ENCODE measurements at places on chromosomes 11 and 22.

GRCh38 chr11:121636081-121636799 lies 183.5 kb upstream of the SORL1-AS1 start:
- no peaks in the 10 kb centered on the region for H3K27me3 ChIP-seq
- H3K36me3 ChIP-seq = peaks cover 18% of the 10 kb centered on the region
- H3K4me3 ChIP-seq = no peak overlapping the region
- H3K27ac ChIP-seq = no peak overlapping the region

DNA sequence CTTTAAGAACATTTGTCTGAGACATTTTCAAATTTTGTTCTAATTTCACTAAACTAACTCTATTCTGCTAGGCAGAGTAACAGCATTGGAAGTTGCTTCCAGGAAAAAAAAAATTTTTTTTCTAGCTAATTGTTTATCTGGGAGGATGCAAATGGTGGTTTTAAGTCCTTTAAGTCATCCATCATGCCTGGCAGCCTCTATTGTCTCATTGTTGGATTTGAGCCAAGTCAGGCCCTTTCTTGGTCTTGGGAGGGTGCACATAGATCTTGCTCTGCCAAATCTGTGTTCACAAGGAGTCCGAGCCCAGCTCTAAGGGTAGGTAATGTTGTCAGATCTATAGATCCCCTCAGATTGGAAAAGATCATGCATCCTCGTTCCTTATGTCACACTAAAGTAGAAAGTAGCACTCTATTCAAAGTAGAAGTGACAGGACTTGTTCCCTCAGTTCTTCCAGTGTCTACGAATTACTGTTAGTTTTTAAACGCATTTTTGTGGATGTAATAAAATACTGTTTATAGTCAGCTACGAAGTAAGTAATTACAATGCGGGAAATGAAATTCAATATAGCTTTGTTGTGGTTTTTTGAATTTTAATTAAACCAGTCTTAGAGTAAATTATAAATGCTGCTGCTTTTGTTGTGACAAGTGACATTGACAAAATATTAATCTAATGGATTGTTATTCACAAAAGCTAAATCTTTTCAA lies 166.0 kb upstream of the RASSF10 start:
- peaks cover 20% of the 10 kb centered on the region for H3K27me3 ChIP-seq
- no peak overlapping the region for H3K27ac ChIP-seq
- peaks cover 17% of the 10 kb centered on the region for H3K4me1 ChIP-seq
- DNase-seq = no peak
- no peak overlapping the region for H3K4me3 ChIP-seq
- no peaks in the 10 kb centered on the region for H3K36me3 ChIP-seq

- no peak overlapping the region for H3K27ac ChIP-seq
- no peaks in the 10 kb centered on the region for H3K4me1 ChIP-seq
- H3K4me3 ChIP-seq = no peak overlapping the region
- peak; percentile 46 for DNase-seq
Observed at GRCh38 chr22:49305214-49305965, 522.3 kb downstream of the BRD1 start.

GRCh38 chr11:77411717-77412441 lies 62.0 kb downstream of the PAK1 start:
- peaks cover 23% of the 10 kb centered on the region for H3K36me3 ChIP-seq
- DNase-seq = peak; percentile 87
- peaks cover 47% of the 10 kb centered on the region for H3K4me1 ChIP-seq
- H3K27ac ChIP-seq = peak overlapping the region; percentile 88
- H3K27me3 ChIP-seq = no peaks in the 10 kb centered on the region

DNA sequence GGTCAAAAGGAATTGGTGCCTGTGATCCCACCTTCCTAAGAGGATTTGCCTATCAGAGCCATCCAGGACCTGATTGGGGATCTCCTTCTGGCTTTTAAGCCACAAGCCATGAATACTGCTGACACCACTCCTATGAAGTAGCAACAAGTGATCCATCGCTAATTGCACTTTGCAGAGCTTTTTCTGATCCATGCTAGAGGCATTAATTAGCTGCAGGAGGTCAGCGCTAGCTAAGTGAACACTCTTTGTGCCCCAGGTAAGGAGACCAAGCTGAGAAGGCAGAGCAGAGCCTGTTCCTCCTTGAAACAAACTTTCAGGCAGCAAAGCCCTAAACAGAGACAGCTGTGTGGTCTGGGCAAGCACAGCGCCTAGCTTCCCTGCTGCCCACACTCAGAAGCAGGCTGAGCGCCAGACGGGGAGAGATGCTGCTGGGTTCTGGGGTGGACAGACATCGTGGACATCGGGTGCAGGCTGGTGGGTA lies 122.2 kb downstream of the ABTB2 start:
- H3K4me1 ChIP-seq = peaks cover 29% of the 10 kb centered on the region
- H3K27ac ChIP-seq = no peak overlapping the region
- H3K4me3 ChIP-seq = no peak overlapping the region
- DNase-seq = no peak

DNA sequence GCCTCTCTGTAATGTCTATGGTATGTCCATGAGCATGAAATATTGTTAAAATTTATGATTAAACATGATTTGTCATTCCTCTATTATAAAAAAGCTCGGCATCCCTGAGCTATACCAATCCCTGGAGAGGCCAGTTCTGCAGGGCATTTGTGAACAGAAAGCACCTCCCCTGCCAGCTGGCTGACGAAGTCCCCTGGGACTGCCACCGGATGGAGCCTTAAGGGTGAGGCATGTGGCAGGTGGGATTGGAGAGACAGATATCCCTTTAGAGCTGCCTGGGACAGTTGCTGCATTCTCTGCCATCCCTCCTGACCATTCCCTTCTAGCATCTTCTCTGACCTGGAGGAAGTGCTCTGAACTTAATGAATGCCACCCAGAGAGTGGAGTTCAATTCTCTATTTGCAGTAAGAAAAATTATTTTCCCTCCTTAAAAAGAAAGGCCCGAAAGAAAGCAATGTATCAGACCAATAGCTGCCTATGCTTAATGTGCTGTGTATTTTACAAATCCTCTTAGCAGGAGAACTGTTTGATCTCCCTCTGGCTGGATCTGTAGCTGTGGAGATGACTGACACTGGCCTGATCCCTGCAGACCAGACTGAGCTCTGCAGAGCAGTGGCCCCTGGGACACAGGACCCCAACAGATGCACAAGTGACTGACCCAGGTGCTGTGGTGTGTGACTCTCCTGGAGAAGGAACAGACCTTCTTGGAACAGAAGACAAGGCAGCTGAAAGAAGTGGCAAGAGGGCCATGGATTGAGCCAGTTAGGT lies 219.0 kb upstream of the NAV2 start:
- H3K4me3 ChIP-seq = no peak overlapping the region
- H3K36me3 ChIP-seq = no peaks in the 10 kb centered on the region
- peaks cover 4% of the 10 kb centered on the region for H3K27me3 ChIP-seq
- DNase-seq = no peak
- H3K27ac ChIP-seq = no peak overlapping the region

GRCh38 chr11:2883979-2884815 lies 1.4 kb downstream of the CDKN1C start:
- H3K27ac ChIP-seq = no peak overlapping the region
- peaks cover 29% of the 10 kb centered on the region for H3K27me3 ChIP-seq
- H3K4me3 ChIP-seq = no peak overlapping the region
- H3K4me1 ChIP-seq = peaks cover 14% of the 10 kb centered on the region
- DNase-seq = no peak

DNA sequence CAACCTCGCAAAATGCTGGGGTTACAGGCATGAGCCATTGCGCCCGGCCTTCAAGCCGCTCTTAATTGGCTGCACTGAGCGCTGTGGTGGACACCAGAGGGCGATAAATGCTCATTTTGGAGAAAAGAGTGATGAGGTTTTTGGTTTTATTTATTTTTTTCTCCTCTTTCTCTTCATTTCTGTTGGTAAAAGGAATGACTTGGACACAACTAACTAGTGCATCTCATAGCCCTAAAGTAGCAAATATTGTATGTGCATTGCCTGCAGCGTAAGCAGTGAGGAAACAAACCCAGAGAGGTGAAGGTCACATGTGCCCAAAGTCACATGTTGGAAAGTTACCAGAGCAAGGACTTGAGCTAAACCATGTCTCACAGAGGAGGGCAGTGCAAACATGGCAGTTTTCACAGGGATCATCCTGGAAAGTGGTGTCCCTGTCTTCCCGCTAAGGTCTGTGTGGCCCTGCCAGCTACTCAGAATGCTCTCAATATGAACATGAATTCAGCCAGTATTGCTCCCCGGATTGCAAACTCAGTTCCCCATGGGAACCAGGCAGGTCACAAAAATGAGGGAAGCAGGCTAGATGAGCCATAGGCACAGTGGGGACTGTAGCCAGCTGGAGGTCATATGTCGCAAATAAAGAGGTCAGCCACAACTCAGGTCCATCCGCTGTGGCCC lies 8.6 kb upstream of the CD82 start:
- H3K27ac ChIP-seq = no peak overlapping the region
- DNase-seq = peak; percentile 75
- H3K36me3 ChIP-seq = no peaks in the 10 kb centered on the region
- peaks cover under 1% of the 10 kb centered on the region for H3K27me3 ChIP-seq

DNA sequence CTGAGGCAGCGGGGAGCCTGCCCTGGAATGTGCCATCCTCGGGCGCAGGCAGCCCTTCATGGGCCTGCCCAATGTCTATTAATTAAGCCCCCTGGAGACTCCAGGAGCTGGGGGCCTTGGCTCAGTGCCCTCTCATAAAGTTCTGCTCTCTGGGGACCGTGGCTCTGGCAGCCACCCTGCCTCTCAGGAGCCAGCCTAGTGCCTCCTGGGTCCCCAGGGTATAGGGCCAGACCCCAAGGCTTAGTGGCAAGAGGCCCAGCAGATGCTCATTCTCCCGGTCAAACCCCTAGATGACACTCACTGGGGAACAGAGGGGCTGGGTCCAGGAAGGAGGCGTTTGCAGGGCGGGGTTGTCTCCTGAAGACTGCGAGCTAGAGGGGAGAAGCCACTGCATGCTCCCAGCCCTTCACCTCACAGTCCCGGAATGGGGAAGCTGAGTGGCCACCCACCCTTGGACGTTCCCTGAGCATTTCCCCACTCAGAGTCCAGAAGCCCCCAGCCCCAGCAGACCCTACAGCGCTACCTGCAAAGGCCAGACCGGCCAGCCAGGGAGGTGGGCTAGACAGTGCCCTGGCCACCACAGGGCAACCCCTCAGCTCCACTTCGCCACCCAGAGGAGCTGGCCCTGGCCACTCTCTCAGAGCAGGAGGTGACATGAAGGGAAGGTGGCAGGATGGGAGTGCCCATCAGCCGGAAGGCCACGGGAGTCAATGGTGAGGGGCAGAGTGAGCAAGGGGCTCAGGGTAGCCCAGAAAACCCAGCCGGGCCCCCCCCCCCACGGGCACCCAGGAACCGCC lies 83.0 kb downstream of the CDKN1C start:
- H3K27ac ChIP-seq = no peak overlapping the region
- no peaks in the 10 kb centered on the region for H3K36me3 ChIP-seq
- no peak overlapping the region for H3K4me3 ChIP-seq
- H3K27me3 ChIP-seq = no peaks in the 10 kb centered on the region
- no peak for DNase-seq

DNA sequence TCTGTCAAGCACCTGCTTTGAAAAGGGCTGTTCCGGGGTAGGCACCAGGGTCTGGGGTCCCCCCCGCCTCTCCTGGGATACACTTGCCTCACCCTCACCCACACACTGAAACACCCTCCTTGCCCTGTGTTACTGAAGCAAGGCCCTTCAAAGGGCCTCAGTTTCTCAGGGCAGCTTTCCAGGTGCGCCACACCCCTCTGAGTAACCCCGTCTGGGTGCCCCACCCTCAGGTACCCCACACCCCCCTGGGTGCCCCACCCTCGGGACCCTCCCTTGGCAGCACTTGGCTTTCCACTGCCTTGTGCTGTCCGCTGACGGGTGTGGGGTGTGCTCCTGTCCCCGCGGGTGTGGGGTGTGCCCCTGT lies 413.6 kb downstream of the TBC1D22A start:
- H3K4me3 ChIP-seq = no peak overlapping the region
- DNase-seq = no peak
- peaks cover 11% of the 10 kb centered on the region for H3K36me3 ChIP-seq
- H3K4me1 ChIP-seq = no peaks in the 10 kb centered on the region

GRCh38 chr11:117998664-117999353 lies 12.6 kb downstream of the IL10RA start:
- no peaks in the 10 kb centered on the region for H3K27me3 ChIP-seq
- H3K27ac ChIP-seq = peak overlapping the region; percentile 79
- no peak for DNase-seq
- peaks cover 96% of the 10 kb centered on the region for H3K4me1 ChIP-seq
- peaks cover 90% of the 10 kb centered on the region for H3K36me3 ChIP-seq
- H3K4me3 ChIP-seq = no peak overlapping the region

DNA sequence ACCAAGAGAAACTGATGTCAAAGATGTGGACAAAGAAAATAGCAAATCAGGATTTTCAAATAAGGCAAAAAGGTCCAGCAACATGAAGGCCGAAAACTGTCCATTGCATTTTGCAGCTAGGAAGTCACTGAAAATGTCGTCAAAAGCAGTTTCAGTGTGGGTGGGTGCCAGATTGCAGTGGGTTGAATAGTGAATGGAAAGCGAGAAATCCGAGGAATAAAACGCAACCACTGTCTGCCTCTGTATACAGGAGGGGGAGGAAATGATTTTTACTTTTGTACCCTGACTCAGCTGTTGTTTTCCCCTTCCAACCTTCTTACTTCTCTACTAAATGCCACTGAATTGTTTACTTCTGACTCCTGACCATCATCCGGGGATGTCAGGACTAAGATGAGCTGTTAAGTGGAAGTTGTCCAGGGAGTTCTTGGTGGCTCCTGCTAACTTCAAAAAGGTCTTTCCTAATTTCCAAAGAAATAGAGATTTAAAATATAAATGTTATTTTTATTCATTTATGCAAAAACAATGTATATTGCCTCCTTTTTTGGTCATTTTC lies 64.9 kb upstream of the BIRC3 start:
- no peaks in the 10 kb centered on the region for H3K4me1 ChIP-seq
- H3K36me3 ChIP-seq = no peaks in the 10 kb centered on the region
- no peaks in the 10 kb centered on the region for H3K27me3 ChIP-seq
- H3K27ac ChIP-seq = no peak overlapping the region
- DNase-seq = no peak
